ENCODE measurements at places on chromosomes 5 and 9.

DNA sequence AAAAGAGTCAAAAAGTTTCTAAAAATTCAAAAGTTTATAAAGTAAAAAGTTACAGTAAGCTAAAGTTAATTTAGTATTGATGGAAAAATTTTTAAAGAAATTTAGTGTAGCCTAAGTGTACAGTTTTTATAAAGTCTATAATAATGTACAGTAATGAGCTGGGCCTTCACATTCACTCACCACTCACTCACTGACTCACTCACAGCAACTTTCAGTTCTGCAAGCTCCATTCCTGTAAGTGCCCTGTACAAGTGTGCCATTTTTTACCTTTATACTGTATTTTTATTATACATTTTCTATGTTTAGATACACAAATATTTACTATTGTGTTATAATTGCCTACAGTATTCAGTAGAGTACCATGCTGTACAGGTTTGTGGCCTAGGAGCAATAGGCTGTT lies 239.5 kb upstream of the MAP3K1 start:
- no peak for DNase-seq

GRCh38 chr5:5270958-5271785 lies 131.0 kb downstream of the ADAMTS16 start:
- no peak for DNase-seq

GRCh38 chr9:119095072-119095471 lies 274.2 kb downstream of the BRINP1 start:
- no peak for DNase-seq

- no peak for DNase-seq
Measured at GRCh38 chr5:55570026-55570425, 35.3 kb upstream of the PLPP1 start.

GRCh38 chr9:70701163-70701562 lies 286.7 kb upstream of the KLF9 start:
- DNase-seq = no peak

DNA sequence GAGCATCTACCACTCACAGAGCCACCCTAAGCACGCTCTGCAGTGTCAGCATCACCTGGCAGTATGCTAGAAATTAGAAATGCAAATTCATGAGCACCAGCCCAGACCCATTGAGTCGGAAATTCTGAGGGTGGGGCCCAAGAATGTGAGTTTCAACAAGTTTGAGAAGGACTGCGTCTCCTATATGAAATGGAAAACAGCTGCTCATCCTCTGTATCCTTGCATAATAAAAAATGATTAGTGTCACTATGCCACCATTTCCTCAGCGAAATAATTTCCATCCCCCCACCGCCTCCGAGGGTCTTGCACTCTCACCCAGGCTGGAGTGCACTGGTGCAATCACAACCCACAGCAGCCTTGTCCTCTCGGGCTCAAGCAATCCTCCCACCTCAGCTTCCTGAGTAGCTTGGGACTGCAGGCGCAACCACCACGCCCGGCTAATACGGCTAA lies 1.3 kb upstream of the IQGAP2 start:
- DNase-seq = no peak

DNA sequence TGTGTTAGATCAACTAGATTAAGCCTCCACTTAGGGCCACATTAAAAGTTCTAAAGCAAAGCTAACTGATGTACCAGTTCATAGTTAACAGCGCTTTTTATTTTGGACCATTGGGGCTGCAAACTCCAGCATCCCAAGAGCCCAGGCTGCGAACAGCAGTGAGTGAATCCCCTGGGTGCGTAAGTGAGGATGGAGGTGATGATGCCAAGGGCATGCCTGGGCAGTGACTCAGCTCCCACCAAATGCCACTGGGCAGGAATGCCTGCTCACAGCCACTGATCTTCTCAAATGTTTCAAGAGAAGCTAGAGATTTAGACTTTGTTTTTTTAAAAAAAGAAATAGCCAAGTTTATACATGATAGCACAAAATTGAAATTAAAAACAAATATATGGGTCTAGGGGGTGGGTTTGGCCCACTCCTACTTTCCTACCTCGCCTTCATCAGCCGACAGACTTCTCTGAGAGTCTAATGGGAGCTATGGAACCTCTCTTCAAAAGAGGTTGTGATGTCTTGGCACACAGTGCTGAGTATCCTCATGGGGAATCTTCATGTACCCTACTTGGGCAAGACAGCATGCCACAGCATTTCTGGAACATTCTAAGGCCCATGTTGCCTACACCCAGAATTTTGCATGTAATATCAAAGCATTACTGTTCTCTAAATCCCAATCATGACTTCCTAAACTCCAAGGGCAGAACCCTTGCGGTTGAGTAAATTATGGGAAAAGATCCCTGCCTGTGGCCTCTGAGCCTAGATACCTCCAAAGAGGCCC lies 398.1 kb downstream of the EBF1 start:
- no peak for DNase-seq

DNA sequence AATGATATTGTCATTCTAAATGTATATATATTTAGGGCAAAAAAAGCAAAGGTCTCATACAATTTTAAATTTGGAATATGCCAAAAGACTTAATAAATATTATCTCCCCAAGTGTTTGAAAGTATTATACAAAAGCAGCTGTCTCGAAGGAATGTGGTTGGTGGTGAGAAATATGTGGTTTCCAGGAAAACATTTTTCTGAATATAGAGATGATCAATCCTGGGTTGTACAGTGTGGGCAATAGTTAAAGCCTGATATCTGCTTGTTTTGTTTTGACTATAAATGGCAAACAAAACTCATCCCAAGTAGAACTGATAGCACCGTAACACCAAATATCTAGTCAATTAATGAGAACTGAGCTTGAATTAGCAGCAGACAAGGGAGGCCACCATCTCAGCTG lies 391.8 kb upstream of the CD180 start:
- no peak for DNase-seq

DNA sequence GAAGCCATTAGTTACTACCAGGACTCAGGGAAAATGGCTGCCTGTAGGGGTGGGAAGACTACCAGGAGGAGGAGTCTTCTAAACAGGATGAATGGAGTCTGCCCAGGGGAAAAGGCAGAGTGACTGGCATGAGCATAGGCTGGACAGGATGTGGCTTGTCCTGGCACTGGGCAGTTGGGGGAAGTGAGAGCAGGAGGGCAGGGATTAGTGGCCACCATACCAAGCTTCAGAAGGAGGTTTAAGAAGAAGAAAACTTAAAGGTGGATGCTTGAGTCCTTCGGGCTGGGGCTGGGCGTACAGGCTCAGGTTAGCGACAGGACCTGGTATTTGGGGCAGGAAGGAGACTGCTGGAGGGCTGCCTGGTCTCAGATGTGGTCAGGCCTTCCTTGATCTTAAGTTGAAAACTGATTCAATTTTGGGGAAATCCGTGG lies 5.0 kb upstream of the NSD1 start:
- no peak for DNase-seq

- DNase-seq = no peak
Measured at GRCh38 chr5:135344349-135344748, 54.7 kb downstream of the MACROH2A1 start.

- no peak for DNase-seq
Measured at GRCh38 chr9:132031467-132032237, 48.0 kb downstream of the MED27 start.

- DNase-seq = no peak
Measured at GRCh38 chr5:4984461-4984860, 155.7 kb upstream of the ADAMTS16 start.

- no peak for DNase-seq
Measured at GRCh38 chr5:176492431-176492830, 44.2 kb downstream of the FAF2 start.

GRCh38 chr5:163580516-163580915 lies 75.1 kb downstream of the MAT2B start:
- DNase-seq = no peak

GRCh38 chr5:178577376-178577839 lies 12.8 kb downstream of the COL23A1 start:
- no peak for DNase-seq

DNA sequence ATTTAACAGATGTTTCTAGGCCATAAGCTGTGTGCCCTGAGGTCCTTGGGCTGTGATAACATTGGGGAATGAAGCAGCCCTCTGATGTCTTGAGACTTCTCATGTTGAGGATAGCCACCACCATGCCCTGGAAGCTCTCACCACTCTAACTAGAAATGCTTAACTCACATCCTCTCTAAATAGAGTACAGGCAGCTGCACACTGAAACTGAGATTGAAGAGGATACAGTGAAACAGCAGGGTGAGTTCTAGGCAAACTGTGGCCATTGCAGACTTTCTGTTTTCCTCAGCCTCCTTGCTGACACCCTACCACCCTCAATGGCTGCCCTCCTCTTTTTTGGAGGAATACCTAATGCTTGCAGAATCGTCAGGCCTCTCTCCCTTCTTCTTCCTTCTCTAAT lies 22.4 kb downstream of the UTP15 start:
- DNase-seq = no peak

GRCh38 chr5:97923997-97924396 lies 741.0 kb upstream of the RIOK2 start:
- no peak for DNase-seq

- no peak for DNase-seq
Measured at GRCh38 chr5:173202266-173202875, 32.6 kb downstream of the NKX2-5 start.

Measured in GDM1 (cell line).